ENCODE measurements at places on chromosomes 6 and 20. TPM values are rescaled to one million over a fixed set of nuclear protein-coding genes. Genes with fewer than 3 reads are reported as not detected.

The MYL9 gene
- polyA plus RNA-seq: 237 TPM

The DCDC2 gene
- polyA plus RNA-seq: 93.1 TPM

The ERVFRD-1 gene
- 0.13 TPM for polyA plus RNA-seq

- peak; percentile 84 for DNase-seq
Measured at GRCh38 chr20:23349338-23350195, 1.0 kb upstream of the NXT1 start.

DNA sequence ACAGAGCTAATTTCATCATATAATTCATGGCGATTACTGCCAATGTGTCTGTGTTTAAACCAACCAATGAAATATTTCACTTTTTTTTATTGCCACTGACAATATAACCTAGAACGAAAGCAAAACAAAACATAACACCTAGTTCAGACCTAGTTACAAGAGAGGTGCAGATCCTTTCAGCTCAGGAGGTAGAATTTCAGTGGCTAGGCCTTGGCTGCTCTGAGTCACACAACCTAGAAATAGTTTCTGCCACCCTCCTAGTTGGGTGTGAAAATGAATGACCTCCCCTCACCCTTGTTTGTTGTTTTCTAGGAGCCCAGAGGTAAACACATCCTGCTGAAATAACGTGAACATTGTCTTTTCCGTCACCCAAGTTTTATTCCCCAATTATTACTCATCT is 356.3 kb downstream of the HTR1B start:
- no peak for DNase-seq

DNA sequence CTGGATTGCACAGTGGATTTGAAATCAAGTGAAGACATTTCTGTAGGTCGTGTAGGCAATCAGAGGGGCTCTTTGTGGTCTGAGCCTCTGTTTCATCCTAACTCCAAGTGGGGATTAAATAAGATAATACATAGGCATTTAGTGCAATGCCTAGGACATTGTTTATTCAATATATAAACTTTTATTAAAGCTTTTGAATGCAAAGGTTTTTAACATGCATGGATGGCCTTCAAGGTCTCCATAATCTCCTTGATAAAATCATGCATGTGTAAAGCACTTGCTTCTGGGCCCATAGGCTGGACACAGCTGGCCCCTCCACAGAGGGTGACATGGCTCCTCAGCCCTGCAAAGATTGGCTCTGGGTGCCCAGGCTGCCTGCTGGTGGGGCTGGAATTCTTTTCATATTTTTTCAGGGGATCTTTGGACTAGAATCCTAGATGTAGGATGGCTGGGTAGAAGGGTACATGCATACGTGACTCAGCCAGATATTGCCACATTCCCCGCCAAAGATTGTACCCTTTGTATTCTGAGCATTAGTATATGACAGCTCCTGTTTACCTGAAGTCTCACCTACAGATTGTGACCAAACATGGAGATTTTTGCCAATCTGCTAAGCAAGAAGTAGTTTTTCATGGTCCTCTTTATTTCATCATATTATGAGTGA is 19.0 kb upstream of the AVP start:
- DNase-seq: no peak

- no peak for DNase-seq
Measured at GRCh38 chr6:153958860-153959259, 80.2 kb upstream of the OPRM1 start.

- no peak for DNase-seq
Measured at GRCh38 chr6:31870385-31870921, 7.8 kb upstream of the NEU1 start.

DNA sequence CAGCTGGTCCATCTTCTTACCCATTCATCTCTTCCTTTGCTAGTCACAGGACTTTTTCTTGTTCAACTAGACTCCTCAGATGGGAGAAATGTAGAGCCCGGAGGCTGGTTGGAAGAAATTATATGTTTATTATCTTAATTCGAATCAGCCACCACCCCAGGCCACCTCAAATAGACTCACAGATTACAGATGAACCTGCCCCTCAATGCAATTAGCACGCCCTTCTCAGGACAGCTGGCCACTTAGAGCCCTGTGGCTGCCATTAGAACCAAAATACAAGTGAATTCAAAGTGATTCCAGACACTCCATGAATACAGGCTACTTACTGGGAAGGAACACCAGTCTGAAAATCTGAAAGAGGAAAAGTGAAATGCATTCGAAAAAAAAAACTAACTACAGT is 176.4 kb downstream of the MAFB start:
- DNase-seq: no peak

GRCh38 chr20:64049060-64049877 is at the start of gene SOX18:
Gene SOX18, minus strand, starts transcription at chr20:64049639. Its CDS starts 123 bp downstream, at chr20:64049516.
- no peak for DNase-seq

DNA sequence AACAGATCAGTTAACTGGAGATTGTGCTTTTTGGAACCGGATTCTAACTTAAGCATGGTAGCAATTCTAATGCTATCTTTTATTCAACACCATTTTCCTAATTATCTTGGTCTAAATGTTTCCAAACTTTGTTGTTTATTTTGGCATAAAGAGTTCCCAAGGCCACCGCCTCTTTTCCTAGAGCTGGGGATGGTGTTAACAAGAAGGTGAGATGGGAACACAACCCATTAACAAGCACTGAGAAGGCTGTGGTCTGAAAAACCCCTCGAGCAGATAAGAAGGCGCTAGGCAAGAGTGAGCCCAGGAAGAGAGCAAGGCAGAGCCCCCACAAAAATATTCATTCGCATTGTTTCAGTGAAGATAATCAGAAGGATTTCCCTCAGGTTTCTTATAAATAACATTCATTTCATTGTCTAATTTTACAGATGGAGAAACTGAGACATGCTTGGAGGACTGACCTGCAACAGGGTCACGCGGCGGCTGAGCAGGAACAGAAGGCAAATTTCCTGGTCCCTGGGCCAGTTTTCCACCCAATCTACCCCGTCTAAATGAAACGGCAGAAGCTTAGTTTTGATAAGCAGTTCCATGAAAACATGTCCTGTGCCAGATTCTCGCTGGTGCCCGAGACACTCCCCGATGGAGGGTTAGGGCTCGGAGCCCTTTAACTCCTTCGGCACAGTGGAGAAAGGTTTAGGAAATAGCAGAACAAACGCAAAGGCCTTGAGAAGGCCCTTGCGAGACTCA is 155.6 kb downstream of the FOXC1 start:
- DNase-seq: no peak

- no peak for DNase-seq
Measured at GRCh38 chr6:129006724-129007514, 124.0 kb downstream of the LAMA2 start.
